HFFc6 (cell line): ENCODE measurements at places on chromosomes 7 and 10. TPM values are rescaled to one million over a fixed set of nuclear protein-coding genes. Genes with fewer than 3 reads are reported as not detected.

- no peak for DNase-seq
Observed at GRCh38 chr7:151930695-151931094, 25.6 kb upstream of the GALNTL5 start.

- DNase-seq = no peak
Observed at GRCh38 chr7:16169537-16169936, 251.8 kb downstream of the CRPPA start.

DNA sequence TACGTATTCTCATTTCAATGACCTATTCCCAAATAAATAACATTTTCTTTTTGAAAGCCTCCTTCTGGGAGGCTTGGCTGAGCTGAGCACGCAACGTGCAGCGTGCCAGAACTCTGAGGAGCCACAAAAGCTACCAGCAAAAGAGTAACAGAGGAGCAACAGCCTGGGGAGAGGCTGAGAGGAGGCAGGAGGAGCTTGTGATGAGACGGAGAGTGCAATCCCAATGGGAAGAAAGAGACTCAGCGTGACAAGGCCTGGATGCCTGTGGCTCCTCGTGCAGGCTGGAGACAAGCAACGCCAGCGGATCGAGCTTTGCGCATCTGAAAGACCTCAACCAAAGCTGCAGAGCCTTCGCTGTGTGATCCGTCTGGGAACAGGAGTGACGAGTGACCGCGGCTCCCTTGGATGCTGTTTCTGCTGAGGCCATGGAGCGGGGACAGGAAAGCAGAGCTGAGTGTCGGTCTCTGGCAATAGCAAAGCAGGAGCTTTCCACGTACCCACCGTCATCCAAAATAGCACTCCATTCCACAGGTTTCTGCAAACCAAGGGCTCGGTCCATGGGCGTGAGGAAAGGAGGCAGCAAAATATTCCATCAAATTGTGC lies 171.7 kb upstream of the PFKP start:
- no peak for DNase-seq

GRCh38 chr10:2881720-2882620 lies 185.4 kb upstream of the PFKP start:
- no peak for DNase-seq

DNA sequence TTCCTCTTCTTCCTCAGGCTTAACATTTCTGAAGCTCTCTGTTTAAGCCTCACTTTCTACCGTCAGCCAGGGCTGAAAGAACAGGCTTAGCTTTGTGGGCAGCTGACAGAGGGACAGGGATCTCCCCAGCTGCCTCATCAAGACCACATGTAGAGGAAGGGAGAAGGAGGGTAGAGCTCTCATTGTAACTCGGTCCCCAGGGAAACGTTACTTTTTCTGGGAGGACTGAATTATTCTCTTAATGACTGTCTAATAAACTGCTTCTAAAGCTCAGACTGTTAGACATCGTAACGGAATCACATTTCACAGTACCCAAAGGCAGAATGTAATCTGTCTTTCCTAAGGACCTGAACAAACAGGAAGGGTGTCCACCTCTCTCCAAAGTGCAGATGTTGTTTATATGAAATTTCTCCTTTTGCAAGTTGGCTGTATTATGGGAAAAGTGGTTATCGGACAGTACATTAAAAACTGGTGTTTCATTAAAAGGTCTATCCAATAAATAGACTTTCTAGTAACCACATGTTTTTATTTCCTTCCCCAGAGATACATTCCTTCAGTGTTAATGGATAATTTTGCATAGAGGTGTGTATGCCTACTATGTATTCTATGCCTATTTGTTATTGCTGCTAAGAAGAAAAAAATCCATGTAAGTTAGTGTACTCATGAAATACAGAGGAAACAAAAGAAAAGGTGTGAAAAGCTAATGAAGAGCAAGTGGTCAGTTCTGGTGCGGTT lies 144.2 kb downstream of the CTTNBP2 start:
- DNase-seq = no peak

- DNase-seq = no peak
Observed at GRCh38 chr7:133165001-133165400, 83.1 kb upstream of the CHCHD3 start.

DNA sequence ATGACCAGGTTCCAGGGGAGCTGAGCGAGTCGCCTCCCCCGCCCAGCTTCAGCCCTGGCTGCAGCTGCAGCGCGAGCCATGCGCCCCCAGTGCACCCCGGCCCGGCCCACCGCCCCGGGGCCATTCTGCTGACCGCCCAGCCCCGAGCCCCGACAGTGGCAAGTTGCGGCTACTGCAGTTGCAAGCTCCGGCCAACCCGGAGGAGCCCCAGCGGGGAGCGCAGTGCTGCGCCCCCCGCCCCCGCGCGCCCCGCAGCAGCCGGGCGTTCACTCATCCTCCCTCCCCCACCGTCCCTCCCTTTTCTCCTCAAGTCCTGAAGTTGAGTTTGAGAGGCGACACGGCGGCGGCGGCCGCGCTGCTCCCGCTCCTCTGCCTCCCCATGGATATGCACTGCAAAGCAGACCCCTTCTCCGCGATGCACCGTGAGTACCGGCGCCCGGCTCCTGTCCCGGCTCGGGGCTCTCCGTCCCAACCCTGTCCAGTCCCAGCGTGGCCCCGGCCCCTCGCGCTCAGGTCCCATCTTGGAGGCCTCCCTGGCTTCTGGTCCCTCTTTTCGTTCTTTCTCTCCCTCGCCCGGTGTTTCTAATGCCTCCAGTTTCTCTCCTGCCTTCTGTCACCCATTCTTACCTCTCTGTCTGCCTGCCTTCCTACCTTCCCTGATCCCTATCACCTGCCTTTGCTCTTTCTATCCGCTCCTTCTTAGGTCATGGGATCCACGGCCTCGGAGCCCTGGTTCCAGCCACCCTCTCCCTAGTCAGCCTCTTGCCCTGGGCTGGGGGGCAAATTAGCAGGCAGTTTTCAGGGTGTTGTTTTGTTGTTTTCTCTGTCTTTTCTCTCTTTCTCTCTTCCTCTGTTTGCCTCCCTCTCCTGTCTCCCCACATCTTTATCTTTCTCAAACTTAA lies 751 bp downstream of the PAX2 start:
- DNase-seq = no peak

DNA sequence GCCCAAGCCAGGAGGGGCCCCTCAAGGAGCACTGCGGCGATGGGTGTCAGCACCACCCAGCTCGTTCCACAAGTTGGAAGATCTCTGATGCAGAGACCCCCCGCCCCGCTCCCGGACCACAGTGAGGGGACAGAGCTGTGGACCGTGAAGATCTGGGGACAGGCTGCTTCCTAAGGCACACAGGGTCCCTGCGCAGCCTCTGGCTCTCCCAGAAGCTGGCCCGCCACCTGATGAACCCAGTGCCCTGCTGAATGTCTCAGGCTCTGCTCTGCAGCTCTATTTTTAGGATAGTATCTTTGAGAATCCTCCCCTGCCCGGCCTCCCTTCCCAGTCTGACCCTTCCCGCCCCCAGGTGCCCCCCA lies 29.7 kb downstream of the GBX1 start:
- DNase-seq = no peak

GRCh38 chr7:1081931-1082401 lies 5.9 kb upstream of the GPER1 start:
- peak; percentile 41 for DNase-seq

DNA sequence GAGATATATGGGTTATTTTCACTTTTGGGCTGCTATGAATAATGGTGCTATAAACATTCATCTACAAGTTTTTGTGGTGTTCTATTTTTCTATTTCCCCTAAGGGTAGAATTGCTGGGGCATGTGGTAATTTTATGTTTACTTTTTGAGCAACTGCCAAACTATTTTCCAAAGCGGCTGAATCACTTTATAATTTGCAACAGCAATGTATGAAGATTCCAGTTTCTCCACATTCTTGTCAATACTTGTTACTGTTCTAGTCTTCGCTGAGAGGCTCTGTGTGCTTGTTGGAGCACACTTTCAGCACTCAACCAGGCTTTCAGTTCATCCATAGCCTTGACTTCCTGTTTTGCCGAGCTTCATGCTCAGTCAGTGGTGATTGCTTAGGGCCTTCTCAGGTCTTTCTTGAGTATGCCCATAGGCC lies 39.0 kb downstream of the ADK start:
- peak; percentile 98 for DNase-seq

DNA sequence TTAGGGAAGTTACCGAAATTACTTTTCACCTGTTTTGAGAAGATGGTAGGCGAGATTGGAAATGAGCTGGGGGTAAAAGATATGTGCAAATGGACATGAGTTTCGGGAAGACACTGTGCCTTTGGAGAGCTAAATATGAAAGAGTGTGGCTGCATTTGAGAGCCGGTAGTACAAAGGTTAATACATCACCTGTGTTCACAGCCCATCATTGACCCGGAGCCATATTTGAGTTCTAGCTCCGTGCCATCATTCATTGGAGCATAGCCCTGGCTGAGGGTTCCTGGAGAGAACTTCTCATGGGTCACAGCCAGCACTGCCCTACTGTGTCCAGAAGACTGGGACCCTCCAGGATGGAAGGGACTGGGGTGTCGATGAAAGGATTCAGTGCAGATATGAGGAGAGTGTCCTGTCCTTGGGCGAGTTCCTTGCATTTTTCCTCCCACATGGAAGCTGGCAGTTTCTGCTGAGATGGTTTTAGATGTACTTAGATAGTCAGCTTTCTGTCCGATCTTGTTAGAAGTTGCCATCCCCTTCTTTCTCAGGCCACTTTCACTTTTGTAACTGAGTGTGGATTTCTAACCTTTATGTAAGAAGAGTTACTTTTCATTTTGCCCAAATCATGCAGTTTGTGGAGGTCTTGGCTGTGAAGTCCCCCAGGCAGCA lies 138.8 kb downstream of the JCAD start:
- DNase-seq = no peak

GRCh38 chr10:22259280-22259679 lies 41.5 kb upstream of the EBLN1 start:
- DNase-seq = no peak

DNA sequence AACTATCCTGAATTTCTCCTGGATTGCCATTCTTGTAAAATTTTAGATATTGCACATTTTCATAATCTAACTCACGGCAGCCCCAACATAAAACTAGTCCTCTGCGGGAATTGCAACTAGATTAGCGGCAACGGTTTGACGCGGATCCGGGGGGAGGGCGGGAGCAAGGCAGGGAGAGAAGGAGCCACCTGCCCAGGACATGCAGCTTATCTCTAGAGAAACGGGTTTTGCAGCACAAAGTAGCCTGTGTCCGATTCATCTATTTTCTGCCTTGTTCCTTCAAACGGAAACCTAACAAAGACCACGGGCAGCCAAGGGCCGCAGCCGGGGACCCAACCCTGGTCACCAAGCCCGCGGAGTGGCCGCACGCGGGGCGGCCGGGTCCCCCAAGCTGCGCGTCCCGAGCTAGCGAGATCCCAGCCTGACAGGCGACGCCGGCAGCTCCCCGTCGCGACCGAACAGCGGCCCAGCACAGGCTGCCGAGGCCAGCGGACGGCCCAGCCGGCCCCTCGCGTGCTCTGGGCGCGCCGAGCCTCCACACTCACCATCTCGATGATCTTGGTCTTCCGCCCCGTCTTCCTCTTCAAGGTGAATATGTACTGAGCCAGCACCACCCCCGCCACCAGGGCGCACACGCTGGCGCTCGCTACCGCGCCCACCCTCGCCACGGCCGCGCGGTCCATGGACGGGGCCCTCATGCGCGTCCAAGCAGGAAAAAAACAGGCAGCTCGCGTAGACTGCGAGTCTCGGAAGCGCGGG lies at the start of gene NT5C3A:
Gene NT5C3A, minus strand, starts transcription at position 754 of the 759 bp plus-strand sequence. Its CDS starts 71 bp downstream, at position 683.
- DNase-seq = peak; percentile 9

- no peak for DNase-seq
Observed at GRCh38 chr10:116960066-116960776, 44.8 kb downstream of the SHTN1 start.

DNA sequence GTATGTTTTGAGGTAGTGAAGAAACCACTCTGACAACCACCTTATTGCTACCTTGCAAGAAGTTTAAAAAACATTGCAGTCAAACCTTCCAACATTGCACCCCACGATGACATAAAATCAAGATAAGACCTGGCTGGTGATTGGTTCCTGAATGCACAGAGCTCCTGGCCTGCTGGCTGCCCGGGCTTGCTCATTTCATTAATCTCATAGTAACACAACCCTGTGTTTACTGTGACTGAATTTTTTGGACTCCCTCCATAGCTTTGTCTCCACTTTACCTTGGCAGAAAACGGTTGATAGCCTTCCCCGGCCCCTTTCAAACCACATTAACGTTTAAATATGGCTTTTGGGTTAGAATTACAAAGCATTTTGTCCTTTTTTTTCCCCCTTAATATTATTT lies 27.5 kb downstream of the VWA2 start:
- peak; percentile 37 for DNase-seq

- no peak for DNase-seq
Observed at GRCh38 chr7:80907141-80907601, 11.7 kb downstream of the SEMA3C start.

GRCh38 chr7:2116989-2117591 lies 115.7 kb downstream of the MAD1L1 start:
- DNase-seq = no peak

DNA sequence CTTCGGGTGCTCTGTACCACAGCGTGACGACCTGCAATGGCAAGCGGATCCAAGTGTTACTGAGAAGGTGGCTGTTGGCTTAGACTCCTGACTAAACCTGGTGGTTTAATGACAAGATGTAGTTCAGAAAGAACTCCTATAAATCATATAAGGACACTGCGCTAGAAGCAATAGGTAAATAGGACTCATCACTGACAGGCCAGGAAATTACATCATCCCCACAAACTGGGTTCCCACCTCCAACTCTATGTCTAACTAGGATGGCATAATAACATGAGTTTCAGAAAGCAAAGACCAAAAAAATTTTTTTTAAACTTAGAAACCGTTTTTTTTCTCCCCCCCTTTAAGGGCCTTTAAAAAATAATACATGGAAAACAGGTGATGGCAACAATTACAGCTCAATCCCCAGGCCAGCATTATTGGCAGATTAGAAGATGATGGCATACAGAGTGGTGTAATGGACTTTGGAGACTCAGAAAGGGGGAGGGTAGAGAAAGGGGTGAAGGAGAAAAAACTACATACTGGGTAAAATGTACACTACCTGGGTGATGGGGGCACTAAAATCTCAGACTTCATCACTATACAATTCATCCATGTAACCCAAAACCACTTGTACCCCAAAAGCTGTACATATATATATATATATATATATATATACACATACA lies 81.4 kb upstream of the FAM133B start:
- no peak for DNase-seq

ABLIM1 gene
- 8.6 to 11.2 TPM (median 9.8 TPM) in 3 replicates for total RNA-seq

CCDC3 gene
- 0.08 TPM in 2 of 3 replicates, not detected in the other for total RNA-seq

ACSM6 gene
- not detected in 2 replicates for total RNA-seq

TMEM178B gene
- total RNA-seq = 3.4 to 8.0 TPM (median 4.7 TPM) in 3 replicates

ABCB1 gene
- total RNA-seq = 5.3 to 7.4 TPM (median 6.1 TPM) in 3 replicates

C10orf143 gene
- 2.4 to 2.9 TPM (median 2.4 TPM) in 3 replicates for total RNA-seq

ASAH2 gene
- total RNA-seq = 1.2 to 4.5 TPM (median 1.2 TPM) in 3 replicates

UPK3BL2 gene
- 6.3 to 8.1 TPM (median 7.3 TPM) in 3 replicates for total RNA-seq
